ENCODE measurements at places on chromosomes 7 and 10.

- DNase-seq, result no peak
These were observed 17.3 kb downstream of the DAGLB start for GRCh38 chr7:6430271-6430940.

- no peak for DNase-seq
These were observed 506 bp downstream of the MCM10 start for GRCh38 chr10:13161857-13162271.

DNA sequence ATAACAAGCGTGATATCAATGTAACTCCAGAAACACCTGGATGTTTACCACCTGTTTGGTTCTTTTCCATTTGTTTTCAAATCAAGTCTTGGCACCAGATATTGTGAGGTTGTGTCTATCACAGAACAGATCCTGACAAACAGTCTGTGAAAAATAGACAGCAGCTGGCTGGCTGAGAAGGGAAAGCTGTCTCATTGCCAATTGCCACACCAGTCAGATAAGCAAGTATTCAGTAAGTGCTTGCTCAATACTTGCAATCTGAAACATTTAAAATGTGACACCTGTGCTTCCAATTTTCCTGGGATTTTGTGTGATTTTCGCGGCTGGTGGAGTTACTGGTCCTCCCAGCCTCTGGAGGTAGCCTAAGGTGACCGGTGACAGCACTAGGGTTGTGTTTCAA is 147.9 kb upstream of the MYO3A start:
- DNase-seq, result no peak

DNA sequence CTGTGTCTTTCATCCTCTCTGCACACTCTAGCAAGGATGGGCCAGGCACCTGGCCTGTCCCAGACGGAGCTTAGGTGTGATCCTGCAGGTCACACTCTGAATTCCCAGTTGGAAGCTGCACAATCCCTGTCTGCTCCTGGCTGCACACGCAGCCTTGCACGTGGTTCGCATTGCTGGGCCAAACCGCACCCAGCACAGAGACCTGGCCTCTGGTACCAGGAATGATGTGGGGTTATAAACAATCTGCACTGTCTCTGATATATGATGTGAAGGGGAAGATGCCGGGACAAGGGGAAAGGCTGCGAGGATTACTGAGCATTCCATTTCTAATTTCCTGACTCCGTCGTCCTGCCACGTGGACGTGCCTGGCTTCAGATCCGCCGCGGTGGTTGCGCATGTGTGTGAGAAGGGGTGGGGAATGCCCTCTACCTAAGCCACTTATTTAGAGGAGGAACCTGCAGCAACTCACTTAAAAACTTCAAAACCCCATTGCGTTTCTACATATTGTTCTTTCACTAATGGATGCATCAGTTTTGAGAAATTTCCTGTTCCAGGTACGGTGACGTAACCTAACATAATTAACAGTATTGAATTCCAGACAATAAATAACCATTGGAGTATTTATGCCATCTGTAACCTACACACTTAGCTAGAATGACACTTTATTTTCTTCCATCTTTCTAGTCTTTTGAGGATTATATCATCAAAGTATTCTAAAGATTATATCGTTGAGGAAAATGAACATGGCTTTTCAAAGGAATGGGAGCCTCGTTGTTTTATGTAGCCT is 559.7 kb upstream of the MGMT start:
- no peak for DNase-seq

GRCh38 chr7:1579481-1580421 is 9.9 kb upstream of the PSMG3 start:
- DNase-seq, result peak; percentile 68

DNA sequence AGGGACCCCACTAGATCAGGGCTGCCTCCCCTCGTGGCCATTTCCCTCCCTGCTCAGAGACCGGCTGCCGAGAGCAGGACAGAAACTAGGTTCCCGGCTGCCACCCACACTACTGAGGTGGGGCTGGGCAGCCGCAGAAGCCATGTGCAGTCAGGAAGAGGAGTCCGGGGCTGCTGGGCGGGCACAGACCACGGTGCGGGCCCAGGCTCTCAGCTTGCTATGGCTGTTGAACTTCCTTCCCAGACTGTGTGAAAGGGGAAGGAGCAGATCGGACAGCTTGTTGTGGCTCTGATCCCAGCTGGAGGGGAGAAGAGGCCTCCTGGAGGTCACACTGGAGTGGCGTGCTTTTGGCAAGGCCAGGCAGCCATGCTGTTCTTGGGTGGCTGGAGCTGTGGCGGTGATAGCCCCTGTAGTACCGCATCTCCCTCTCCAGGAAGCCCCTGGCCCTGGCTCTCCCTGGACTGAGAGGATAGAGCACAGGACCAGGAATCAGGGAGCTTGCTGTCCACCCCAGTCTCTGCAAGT is 56.8 kb downstream of the HK1 start:
- DNase-seq, result no peak

DNA sequence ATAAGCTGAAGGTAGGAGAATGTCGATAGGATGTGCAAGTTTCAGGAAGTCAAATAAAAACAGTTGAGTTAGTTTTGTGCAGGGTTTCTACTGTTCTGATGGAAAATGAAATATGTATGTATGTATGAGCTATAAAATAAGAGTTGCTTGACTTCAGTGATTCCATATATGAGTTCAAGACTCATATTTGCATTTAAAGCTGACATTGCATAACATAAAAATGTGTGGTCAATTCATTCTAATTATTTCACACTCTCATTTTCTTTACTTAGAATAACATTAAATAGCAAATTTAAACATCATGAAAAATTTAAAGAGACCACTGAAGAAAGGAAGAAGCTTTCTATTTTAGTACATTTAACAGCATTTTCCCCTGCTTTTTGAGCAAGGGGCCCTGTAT is 37.8 kb downstream of the IFIT5 start:
- no peak for DNase-seq

DNA sequence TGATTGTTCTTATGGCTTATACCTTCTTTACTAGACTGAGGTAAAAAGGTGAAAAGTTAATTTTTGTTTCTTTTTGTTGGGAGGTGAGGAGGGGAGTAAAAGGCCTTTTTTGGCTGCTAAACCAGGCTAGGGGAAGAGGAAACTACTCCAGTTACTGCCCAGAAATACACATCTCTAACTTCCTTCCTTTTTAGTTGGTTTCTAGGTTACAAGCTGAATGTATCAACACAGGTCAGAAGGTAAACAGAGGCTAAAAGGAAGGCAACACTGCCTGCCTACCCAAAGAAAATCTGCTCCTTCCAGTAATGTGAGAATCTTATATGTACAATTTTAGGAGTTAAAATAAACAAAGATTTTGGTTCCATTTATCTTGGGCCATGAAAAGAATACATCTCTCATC is 140.4 kb downstream of the NRBF2 start:
- no peak for DNase-seq

GRCh38 chr7:124785994-124786393 is 20.4 kb upstream of the GPR37 start:
- no peak for DNase-seq

GRCh38 chr7:39265641-39266591 is 288.2 kb downstream of the POU6F2 start:
- DNase-seq, result no peak

DNA sequence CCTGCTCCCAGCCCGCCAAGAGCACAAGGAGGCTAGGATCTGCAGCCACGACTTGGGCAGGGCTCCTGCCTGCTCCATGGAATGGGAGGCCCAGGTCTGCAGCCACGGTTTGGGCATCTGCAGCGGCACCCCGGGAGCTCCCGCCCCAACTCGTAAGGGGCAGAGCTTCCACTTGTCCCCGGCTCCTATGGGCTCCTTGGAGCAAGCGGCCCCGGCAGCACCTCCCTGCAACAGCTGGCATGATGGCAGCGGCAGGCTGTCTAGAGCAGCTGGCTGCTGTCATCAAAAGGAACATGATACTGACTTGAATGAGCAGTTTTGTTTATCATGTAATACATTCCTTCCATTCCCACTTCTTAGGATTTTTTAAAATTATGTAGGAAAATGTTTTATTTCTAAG is 684.0 kb upstream of the FOXK1 start:
- no peak for DNase-seq

DNA sequence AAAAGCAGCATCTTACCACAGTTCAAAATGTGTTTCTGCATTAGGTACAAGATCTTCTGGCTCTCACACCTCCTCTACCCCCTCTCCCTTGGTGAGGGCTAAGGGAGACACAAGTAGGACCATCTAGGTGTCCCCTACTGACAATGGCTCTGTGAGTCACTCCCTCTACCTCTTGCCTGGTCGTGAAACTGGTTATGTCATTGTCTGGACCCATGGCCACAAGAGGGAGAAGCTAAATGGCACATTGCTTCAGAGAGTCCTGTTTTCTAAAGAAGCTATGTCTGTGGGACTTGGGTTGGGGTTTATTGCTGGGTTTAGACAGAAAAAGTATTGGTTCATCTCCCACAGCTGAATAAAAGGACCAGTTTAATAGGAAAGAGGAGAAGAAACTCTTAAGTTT is 4.0 kb upstream of the PLXNA4 start:
- DNase-seq, result no peak

DNA sequence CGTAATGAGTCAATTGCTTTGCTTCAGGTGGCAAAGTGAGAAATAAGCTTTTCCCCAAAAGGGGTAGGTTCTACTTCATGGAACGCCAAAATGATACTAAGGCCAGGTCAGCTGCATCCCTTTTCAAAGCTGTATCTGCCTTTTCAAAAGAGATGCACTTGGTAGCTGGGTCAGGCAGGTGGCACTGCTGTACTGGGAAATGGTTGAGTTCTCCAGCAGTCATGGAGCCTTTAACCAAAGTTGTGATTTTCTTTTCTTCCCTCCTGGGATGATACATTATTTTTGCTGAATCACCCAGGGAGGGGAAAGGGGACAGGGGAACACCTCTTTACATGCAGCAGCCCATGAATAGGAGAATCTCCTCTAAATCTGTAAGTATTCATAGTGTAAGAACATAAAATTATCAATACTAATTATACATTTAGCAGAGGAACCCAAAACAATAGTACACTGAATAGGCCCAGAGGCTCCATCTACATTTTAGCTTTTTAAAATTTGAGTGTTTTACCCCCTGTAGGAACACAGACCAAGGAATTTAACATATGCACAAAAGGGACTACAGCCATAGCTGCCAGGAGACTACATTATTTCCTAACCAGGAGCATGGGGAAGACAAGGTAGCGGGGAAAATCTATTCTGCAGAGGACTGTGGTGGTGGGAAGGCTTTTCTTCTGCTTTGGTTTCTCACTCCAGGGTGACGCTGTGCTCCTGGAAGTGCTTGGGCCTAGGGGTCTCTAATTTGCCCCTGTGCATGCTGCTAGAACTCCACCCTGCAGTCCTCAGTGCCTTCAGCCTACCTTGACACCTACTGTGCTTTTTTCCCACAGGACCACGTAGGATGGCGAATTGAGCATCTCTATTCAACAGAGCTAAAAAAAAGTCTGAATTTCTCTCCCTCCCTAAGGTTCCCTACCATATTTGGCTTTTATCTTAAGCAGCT is 6.4 kb upstream of the GPR22 start:
- peak; percentile 8 for DNase-seq

DNA sequence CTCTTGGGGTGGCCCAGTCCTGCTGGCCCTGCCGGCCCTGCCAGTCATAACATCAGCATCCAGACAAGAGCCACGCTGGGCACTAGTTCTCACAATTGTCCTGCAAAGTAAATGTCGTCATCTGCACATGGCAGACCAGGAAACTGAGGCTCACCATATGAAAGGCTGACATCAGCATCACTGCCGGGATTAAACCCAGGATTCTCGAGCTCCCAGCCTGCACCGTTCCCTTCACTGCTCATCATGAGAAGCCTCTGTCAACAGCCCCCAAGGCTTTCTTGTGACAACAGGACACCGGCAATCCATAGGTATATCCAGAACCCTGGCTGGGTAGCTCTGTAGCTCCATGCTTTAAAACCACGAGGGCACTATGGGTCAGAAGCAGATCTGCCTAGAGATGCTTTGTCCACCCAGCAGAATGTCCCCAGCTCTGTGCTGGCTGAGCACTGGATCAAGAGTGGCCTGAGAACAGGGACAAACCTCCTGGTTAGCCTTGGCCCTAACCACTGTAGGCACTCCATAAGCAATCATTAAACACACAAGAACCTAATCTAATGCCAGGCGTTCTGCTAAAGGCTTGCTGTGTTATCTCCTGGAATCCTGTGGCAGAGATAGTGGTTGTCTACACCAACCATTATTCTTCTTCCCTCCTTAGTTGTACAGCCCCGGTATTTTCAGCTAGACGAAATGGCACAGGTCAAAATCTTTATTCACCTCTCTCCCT is 41.2 kb upstream of the C10orf71 start:
- DNase-seq, result no peak

- DNase-seq, result no peak
These were observed 88.9 kb upstream of the NEBL start for GRCh38 chr10:20986049-20986448.

DNA sequence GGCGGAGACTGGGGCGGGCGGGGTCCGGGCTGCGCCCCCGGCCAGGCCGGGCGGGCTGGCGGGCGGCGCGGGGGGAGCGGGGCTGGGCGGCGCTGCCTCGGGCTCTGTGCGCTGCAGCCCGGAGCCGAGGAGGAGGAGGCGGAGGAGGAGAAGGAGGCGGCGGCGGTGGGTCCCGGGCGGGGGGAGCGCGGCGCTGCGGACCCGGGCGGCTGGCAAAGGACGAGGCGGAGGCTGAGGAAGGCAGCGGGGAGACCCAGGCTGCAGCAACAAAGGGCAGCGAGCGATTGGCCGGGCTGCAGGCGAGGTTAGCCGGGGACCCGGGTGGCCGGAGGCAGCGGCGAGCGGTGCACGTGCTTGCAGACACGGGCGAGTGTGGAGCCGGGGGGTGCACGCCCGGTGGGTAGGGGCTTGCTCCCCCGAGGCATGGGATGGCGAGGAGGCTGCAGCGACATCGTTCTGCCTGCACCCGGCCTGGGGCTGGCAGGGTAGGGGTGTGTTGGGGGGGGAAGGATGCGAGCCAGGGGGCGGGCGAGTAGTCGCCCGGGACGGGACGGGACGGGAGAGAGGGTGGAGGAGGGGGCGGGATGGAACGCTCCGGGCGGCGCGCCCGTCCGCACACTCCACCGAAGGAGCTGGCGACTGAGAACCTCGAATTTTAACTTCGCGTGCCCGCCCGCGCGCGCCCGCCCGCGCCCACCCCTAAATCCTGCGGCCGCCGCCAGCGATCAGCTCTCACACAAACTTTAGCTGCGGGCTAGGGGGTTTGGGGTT is 844 bp upstream of the KAT6B start:
- DNase-seq, result peak; percentile 40

DNA sequence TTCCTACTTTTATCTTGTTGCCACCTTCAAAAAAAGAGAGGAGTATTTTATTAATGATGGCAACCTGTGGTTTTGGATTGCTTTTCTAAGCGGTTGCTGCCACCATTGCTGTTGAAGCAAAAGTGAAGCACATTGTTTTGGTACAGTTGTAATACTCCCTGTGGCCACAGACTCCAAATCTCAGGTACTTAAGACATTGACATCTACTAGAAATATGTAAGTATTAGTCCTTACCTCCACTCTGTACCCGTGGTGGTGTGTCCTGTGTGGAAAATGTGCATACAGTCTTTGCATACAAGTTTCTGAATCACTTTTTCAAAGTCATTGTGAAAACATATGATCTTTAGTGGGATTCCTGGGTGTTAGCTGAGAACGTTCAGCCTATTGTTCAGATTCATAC is 85.7 kb downstream of the ANLN start:
- no peak for DNase-seq
